ENCODE measurements at places on chromosomes 16 and 17.

- no peak for DNase-seq
Observed at GRCh38 chr17:56148333-56148732, 4.9 kb upstream of the ANKFN1 start.

DNA sequence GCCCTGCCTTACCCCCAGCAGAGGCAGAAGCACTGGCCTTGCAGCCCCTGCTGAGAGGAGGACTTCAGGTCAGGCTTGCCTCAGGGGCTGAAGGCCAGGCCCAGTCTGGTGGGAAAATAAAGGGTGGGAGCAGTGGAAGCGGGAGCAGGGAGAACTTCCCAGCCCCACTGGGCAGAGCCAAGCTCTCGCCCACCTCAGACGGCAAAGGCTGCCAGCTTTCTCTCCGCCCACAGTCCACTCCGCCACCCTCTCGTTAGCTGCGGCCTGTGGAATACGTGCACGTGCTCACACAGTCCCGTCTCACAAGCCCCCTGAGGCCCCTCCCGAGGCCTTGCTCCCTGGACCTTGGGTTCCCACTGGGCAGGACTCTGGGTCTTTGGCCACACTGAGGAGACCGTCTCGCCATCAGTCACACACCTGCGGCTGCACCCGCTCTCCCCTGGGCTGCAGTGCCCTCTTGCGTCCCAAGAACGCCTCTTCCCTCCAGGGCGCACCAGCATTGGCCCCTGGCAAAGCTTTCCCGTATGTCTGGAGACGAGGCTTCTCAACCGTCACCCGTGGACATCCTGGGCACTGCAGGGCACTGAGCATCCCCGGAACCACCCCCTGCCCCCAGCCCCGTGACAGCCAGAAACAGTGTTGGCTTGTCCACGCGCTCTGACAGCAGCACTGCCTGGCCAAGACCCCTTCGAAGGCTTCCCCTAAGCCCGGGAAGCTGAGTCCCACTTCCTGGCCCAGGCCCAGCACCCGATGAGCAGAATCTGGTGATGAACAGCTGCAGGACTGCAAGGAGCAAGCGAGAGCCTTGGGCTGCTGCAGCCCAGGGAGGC, 8.3 kb downstream of the MRPL28 start:
- peak; percentile 71 for DNase-seq

GRCh38 chr17:40915199-40915661, 22.2 kb downstream of the KRT23 start:
- DNase-seq: no peak

GRCh38 chr17:79617740-79618382, 7.0 kb upstream of the RBFOX3 start:
- DNase-seq: no peak

DNA sequence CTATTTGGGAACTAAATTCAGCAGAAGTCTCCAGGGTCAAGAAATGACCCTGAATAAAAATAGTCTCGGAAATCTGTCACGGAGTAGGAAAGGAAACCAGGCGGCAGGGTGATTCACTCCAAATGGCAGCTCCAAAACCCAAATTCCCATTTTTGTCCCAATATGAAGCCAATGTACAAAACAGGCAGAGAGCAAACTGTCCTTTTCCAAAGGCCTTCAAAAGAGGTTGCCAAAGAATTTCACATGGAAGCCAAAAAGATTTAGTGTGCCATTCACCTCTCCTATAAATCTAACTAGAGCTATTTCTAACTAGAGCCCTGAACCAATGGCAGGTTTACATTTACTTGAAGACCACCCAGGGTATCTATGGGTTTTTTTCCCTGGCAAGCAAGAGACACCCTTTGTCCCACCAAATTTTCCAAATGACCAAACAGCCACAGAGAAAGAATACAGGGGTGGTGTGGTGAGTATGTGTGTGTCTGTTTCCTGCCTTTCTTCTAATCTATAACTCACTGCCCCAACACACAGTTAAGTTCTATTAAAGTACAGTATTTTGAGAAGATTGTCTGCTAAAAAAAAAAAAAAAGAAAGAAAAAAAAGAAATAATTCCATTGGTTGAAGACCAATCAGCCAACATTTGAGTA, 6.8 kb downstream of the MYO1D start:
- no peak for DNase-seq

DNA sequence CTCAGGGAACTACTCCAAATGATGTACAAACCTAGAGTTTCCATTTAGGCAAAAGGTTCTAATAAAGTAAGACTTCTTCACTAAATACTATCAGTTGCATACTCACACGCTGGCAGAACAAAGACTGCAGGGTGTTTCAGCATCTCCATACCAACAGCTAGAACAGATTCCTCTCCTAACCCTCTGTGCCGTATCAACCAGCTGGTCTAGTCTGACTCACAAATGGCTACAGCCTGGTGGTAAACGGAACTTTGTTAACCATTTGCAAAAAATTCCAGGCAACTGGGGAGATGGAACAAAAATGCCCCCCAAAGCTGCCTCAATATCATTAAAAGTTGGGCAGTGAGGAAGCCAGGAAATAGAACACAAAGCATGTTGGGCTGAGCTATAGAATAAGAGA, 217.1 kb downstream of the GRIN2A start:
- DNase-seq: no peak

DNA sequence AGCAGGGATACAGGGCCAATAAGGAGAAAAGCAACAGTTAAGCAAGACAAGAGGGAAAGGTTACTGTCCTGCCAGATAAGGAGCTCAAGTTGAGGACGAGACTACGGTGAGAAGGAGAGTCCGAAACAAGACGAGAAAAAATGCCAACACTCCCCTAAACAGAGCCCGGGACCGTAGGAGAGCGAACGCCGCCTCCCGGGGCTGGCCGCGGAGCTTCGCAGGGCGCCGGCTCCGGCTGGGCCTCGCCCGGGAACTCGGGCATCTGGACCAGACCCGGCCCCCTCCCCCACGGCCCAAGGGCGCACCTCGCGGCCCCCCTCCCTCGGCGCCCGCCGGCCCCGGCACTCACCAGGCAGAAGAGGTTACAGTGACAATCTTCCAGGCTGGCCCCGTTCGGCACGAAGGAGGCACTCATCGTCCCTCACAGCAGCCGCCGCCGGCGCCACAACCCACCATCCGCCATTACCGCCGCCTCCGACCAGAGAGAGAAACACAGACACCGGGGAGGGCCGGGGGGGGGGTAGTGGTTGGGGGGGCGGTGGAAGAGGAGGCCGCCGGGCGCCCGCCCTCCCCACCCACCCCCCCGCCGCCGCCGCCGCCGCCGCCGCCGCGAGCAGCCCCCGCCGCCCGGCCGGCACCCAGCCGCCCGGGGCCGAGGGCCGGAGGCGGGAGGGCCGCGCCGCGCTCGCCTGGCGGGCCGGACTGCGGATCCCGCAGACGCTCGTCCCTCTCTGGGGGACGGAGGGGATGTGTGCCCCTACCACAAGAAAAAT, at the start of gene MED13:
TSS of gene MED13 (minus strand) at position 488 of the 773 bp plus-strand sequence. CDS start at position 415, 73 bp downstream.
- peak; percentile 19 for DNase-seq

- no peak for DNase-seq
Observed at GRCh38 chr17:79851461-79851817, 12.2 kb upstream of the CBX4 start.

DNA sequence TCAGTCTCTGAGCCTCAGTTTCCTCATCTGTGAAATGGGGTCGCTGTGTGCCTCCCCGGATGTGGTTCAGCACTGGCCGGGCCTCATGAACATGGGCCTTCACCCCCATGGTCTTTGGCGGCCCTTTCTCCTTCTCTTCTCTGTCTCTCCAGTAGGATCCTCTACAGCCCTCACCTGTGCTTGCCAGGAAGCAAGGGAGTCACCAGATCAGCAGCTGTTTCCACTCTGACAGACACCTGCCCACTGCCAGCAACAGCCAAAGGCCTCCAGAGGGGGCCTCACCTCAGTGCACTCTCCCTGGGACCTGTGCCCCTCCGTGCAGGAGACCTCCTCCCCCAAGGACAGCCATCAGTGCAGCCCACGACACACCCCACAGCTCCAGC, 89.4 kb downstream of the C16orf78 start:
- no peak for DNase-seq

DNA sequence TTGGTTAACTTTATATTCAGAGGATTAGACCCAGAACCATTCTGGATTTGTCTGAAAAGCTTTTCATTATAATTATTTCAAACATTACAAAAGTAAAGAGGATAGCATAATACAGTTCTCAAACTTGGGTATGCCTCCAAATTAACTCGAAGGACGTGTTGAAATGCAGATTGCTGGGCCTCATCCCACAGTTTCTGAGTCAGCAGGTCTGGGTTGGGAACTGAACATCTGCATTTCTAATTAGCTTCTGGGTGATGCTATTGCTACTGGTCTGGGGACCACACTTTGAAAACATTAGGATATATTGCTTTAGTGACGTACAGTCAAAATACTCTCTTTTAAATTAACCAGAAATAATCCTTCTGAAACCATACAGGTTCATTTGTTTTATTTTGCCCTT, 10.0 kb downstream of the TPPP3 start:
- no peak for DNase-seq

- no peak for DNase-seq
Observed at GRCh38 chr16:85602402-85603202, 10.5 kb upstream of the GSE1 start.

DNA sequence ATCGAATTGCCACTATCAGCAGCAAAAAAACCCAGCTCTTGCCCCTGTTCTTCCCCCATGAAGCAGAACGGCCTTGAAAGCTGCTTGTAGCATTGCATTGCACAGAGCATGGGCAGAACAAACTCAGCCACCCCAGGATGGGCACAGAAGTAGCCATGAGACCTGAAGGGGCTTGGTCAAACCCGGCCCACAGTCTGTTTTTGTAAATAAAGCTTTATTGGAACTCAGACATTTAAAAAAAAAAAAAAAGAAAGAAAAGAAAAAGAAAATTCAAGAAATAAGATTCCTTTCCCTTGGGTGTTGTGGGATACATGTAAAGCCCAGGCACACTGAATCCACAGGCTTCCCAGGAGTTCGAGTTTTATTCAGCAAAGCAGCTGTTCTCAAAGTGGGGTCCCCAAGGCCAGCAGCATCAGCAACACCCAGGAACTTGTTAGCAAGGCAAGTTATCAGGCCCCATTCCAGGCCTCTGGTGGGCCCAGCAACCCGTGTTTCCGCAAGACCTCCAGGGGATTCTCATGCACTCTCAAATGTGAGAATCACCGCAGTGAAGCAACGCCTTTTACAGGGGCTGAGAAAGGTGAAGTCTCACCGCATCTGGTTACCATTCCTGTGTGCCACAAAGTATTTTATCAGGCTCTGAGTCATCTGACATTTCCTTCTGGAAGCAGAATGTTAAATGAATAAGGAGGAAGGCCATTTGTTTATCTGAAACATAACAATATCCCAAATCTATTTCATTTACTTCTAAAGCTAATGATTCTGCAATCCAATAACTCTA, 108.2 kb downstream of the SLC39A11 start:
- DNase-seq: no peak

DNA sequence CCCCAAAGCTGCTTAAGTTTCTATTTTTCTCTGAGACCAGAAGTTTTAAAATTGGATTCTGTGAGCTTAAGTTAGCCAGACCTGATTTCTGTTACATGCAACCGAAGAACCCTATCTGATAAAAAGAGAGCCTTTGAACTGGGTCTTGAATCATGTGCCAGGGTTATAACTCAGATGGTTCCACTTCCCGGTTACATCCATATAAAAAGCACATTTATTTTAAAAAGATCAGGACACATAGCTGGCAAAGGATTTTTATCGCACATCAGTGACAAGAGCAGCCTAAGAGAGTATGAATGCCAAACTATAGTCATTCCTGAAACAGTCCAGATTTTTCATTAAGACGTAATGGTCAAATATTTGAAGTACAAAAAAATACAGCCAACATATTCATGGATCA, 32.5 kb upstream of the CLEC3A start:
- no peak for DNase-seq

GRCh38 chr17:13508896-13509295, 92.8 kb downstream of the HS3ST3A1 start:
- no peak for DNase-seq
